Glomerular endothelial cell (primary cell): ENCODE measurements at places on chromosomes 4 and X. TPM values are rescaled to one million over a fixed set of nuclear protein-coding genes. Genes with fewer than 3 reads are reported as not detected.

GRCh38 chr4:47486231-47486673, 1.2 kb downstream of the ATP10D start:
- no peak for DNase-seq

- DNase-seq, result no peak
These were observed 1.7 kb upstream of the SPARCL1 start for GRCh38 chr4:87530868-87531267.

DNA sequence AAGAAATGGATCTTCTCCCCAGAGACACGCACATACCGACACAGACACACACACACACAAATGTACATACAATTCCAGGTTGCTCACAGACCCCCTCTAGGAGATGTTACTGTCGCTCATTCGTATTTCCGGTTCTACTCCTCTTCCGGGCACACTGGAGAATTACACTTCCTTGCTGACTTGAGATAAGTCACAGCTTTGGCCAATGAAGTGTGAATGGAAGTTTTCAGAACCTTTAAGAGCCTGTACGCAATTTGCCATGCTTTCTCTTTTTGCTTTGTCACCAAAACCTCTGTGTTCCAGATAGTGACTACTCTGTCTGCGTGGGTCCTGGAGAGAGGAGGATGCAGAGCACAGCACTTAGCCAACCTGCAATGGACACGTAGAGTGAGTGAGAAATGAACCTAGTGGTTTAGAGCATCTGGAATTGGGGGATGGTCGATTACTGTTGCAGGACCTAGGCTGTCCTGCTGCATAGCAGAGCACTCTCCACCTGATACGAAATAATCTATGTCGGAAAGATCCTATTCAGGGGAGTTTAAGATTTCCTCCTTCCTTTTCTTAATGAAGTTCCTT, 239.5 kb upstream of the TET2 start:
- no peak for DNase-seq

GRCh38 chr4:25347971-25348370, 29.1 kb upstream of the ANAPC4 start:
- DNase-seq, result no peak

DNA sequence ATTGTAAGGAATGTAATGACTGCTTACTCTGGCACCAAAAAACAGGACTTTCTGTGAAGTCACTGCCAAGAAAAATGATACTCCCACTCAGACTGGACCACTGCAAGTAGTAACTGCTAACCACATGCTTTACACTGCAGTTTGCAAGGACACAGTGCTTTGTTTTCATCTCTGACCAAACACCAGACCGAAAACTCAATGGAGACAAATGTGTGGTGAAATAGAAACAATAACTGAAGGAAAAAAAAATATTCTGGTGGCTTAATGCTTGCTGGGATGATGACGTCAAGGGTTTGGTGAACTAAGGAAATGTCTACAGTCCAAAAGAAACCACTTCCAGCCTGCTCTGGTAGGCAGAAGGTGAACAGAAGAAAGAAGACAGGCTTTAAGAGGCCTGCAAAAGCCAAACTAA, 13.2 kb downstream of the GPC4 start:
- DNase-seq, result no peak

DNA sequence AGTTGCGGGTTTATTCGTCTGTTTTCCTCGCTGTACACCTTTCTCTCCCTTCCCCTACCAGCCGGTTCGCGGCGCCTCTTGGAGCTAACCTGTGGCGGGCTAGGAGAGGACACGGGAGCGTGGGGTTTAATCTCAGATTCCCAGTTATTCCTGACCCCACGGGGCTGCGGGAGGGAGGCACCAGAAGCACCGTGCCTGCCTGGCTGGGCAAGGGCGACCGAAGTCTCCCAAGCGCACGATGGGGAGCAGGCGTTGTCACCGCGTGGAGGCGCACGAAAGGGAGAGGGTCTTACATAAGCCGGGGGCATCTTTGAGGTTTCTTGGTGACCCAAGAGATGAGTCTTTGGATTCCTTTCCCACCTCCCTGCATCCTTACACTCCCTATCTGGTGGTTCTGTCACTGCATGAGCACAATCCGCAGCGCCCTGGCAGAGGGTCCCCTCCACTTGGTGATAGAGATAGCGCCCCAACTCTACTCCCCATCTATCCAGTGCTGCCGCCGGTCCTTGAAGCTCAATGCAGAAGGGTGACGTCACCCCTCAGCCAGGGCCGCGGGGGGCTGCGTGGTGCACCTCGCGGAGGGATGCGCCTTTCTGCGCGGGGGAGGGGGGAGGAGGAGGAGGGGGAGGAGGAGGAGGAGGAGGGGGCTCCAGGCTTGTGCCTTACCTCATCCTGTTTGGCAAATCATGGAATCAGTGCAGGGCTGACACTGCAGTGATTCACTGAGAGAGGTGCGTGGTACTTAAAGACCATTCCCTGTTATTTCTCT, 793 bp downstream of the TSPAN7 start:
- DNase-seq, result no peak

GPAT3 gene
- total RNA-seq, result 1.4 and 4.0 TPM in 2 replicates

- no peak for DNase-seq
These were observed 60.4 kb upstream of the HPF1 start for GRCh38 chr4:169818063-169818679.

DNA sequence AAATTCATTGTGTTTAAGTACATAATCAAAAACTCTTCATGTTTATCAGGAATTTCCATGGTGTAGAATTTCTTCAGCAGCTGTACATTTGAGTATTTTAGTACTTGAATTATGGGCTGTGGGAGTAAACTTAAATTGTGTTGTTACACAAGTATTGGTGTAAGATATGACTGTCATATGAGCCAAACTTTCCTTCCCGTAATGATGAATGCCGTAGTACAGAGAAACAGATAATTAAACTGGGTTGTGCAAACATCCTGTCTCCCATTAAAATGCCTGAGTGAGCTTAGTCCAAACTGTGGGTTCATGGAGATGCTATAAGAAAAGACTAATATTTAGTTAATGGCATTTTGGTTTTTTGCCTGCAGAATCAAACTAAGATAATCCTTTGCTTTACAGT, 159.2 kb downstream of the SLC4A4 start:
- DNase-seq, result no peak

ANK2 gene
- 4.1 and 6.1 TPM in 2 replicates for total RNA-seq

- DNase-seq, result no peak
These were observed 26.7 kb downstream of the PNMA6E start for GRCh38 chrX:153374426-153374825.

DNA sequence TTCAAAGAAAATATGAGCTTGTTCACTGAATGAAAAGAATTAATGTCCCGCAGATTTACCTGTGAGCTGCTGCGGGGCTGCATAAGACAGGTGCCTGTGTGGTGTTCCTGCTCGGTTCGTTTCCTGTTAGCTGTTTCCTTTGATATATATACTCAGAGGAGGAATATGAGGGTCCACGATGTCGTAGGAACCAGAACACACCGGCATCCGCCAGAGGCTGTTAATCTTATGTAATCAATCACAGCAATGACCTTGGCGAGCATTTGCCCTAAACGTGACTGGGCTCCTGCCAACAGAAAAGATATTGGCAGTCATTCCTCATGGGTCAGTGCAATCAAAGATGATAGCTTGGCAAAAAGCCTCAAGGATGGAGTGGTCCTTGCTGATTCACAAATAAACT, 260.1 kb downstream of the EVC2 start:
- DNase-seq, result no peak

NUDT11 gene
- 4.7 and 6.9 TPM in 2 replicates for total RNA-seq

GRCh38 chr4:101153653-101154052, 193.7 kb downstream of the PPP3CA start:
- no peak for DNase-seq

DNA sequence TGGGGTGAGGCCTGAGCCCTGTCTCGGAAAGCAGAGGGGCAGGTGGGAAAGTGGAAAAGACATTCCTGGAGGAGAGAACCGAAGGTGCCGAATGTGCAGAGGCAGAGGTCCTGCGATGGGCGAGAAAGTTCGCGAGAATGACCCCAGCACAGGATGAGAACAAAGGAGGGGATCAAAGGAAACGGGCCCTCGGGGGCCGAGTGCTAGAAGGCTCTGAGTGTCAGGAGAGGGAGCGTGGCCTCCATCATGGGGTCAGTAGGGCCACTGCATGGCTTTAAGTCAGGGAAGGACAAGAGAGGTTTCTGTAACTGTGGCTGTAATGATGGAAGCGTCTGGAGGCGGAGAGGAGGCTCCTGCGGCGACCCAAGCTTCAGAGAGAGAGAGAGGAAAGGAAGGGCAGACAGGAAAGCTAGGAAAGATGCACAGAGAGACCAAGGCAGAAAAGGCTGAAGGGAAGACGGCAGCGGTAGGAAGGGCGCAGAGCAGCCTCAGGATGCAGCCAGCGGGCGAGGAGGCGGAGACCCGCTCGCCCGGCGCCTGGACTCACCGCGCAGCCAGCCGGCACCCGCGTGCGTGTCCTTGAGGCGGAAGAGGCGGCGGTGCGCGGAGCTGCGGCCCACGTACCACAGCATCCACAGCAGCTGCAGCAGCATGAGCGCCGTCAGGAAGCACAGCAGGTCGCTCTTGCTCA, 669 bp downstream of the OTOP1 start:
- no peak for DNase-seq

DNA sequence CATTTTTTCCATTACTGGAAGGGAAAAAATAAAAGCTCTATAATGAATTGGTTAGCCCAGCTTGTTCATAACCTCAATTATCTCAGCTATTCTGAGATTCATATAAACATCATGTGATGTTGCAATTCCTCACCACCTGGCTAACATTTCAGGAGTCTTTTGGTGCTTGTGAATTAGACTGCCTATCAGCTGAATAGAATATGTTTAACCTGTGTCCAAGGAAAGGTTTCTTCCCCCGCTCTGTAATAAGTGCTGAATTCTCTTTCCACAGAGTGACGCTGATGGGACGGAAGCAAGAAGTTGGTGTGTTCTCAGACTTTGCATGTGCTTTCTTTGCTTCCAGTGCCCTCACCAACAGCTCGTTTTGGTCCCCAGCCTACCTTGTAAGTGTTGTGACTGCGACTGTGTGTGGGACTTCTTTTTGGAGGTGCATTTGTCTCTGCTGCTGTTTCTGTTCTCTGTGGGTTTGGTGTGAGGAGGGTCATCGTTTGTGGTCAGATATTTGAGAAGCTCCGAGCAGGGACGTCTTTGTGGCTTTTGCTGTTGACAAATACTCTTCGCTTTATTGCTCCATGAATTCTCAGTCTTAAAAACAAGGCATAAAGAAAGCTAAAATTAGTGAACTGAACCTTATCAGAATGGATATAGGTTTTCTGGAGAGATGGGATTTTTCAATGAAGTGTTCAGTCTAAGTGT, 61.7 kb downstream of the PPARGC1A start:
- no peak for DNase-seq

DNA sequence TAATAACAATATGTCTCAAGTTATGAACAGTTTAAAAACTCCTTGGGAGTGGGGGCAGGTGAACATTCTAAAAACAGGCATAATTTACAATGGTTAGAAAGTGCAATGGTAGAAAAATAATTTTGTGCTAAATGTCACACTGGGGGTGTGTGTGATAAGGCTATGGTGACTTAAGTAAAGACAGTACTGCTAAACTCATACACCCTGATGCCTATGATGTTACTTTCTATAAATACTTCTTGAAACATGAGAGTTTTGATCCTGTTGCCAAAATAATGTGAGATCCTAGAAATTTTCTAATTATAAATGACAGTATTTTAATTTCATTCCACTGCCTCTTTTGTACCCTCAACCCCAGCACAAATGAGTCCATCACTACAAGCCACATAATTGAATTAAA, 144.2 kb downstream of the POLA1 start:
- no peak for DNase-seq

- DNase-seq, result no peak
These were observed 9.6 kb downstream of the GTPBP6 start for GRCh38 chrX:308821-309520.

DNA sequence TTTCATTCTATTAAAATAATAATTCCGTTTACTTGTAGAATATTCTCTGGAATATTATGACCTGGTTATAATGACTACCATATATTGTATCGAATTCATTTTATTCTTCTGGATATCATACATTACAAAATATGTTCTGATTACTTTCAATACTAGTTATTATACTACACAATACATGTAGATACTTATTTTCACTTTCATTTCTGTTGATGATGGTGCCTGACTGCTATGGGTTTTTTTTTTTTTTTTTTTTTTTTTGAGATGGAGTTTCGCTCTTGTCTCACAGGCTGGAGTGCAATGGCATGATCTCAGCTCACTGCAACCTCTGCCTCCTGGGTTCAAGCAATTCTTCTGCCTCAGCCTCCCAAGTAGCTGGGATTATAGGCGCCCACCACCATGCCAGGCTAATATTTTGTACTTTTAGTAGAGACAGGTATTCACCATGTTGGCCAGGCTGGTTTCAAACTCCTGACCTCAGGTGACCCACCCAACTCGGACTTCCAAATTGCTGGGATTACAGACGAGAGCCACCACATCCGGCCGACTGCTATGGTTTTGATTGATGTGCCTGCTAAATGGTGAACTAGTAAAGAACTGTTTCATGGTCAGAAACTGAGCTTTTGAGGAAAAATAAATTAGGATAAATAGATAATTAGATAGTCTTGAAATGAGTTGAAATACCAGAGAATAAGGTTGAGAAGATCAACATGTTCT, 39.5 kb downstream of the PCDH10 start:
- no peak for DNase-seq

GRCh38 chrX:149346306-149346705, 158.8 kb downstream of the IDS start:
- no peak for DNase-seq

DNA sequence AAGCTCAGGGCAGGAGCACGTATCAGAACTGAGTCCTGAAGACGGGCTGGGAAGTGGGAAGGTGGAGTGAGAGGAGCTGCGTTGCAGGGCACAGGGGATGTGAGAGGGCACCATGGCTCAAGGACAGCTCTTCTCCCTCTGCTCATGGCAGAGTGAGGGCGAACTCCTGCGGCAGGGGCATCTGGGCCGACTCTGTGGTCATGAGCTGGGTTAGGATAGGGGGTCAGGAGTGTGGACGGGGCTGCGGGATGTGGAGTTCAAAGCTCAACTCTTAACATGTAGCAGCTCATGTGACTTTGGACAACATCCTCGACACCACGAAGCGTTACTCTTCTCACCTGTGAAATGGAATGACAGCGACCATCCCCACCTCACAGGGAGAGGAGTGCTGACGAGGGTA, 19.4 kb upstream of the SORCS2 start:
- DNase-seq, result no peak
